Mesothelial cell of epicardium (in vitro differentiated cells): ENCODE measurements at places on chromosomes 6 and 20.

DNA sequence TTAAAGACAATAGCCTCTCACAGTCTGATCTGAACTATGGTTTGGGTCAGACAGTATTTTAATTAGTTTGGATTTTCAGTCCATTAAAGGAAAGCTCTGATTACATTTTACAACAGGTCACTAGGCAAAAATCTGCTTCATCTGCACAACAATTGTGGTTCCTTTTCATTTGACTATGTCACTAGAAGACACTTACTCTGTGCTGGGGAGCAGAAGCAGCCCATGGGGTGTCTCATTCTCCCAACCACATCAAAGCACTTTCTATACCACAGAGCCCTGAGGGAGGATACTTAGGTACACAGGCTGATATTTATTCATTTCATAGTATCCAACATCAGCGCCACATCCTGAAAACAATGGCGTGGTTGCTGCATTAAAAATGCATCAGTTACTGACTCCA is 36.6 kb upstream of the HDAC2 start:
- DNase-seq, result no peak
- peaks cover 18% of the 10 kb centered on the region for H3K36me3 ChIP-seq
- H3K4me1 ChIP-seq, result peaks cover 50% of the 10 kb centered on the region
- peak overlapping the region; percentile 53 for H3K4me3 ChIP-seq

GRCh38 chr6:71334768-71335167 is 46.2 kb downstream of the OGFRL1 start:
- H3K4me1 ChIP-seq, result no peaks in the 10 kb centered on the region
- no peak overlapping the region for H3K27ac ChIP-seq
- H3K36me3 ChIP-seq, result peaks cover 9% of the 10 kb centered on the region

GRCh38 chr6:38525888-38526287 is 113.8 kb downstream of the BTBD9 start:
- H3K27ac ChIP-seq, result no peak overlapping the region
- H3K36me3 ChIP-seq, result peaks cover 33% of the 10 kb centered on the region
- DNase-seq, result no peak
- H3K4me3 ChIP-seq, result no peak overlapping the region
- no peaks in the 10 kb centered on the region for H3K4me1 ChIP-seq

DNA sequence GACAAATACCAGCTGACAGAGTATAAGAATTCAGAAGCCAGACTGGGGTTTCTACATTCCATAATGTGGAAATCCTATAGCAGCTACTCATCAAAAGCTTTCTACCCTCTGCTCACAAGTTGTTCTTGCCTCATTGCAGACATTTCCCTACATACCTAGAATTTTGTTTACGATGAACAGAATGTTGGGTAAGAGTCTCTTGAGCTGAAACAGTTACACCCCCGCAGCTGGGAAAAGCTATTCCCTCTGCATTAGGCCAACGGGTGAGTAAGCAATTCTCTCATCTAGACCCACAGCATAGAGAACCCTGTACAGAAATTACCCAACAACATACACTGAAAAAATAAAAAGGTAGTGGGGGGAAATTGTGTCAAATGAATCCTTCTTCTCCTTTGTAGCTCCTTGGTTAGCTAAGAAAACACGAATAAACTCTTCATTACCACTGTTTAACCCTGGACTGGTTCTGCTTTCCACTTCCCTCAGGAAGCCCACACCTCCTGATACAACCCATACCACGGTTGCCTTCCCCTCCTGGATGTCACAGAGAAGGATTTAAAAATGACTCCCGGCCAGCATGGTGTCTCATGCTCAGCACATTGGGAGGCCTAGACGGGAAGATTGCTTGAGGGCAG is 215.0 kb upstream of the SHLD1 start:
- DNase-seq, result no peak
- H3K27ac ChIP-seq, result peak overlapping the region; percentile 70
- H3K4me3 ChIP-seq, result no peak overlapping the region
- peaks cover 7% of the 10 kb centered on the region for H3K4me1 ChIP-seq
- H3K36me3 ChIP-seq, result peaks cover 2% of the 10 kb centered on the region

DNA sequence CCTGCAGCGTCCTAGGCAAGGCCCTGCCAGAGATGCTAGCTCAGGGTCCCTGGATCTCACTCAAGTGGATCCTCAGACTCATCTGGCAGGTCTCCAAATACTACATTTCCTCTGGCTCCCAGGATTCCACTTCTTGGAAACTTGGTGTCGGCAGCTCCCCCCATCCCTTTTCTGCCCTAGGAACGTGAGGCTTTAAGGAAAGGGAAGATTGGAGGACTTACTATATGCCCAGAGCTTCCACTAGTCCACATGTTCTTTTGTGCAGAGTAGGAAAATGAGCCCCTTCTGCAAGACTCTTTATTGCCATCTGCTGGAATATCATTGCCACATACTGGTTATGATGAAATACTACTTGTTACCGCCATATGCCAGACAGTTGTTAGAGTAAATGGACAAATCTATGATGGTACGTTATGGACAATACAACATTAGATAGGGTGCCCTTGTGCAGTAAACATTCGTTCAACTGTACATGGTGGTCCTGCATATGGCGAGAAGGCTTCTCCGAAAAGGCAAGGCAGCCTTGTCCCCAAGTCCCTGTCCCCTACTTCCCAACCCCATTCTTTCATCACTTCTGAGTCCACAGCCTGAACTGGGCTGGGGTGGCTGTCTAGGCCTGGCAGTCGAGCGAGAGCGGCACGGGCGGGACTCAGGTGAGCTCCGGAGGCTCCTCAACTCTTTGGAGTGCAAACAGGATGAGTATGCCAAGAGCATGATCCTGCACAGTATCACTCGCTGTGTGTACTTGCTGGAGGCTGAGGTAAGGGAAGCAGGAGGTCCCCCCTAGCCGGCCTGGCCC is 780 bp downstream of the ARMC12 start:
- no peak overlapping the region for H3K27ac ChIP-seq
- DNase-seq, result no peak
- H3K36me3 ChIP-seq, result no peaks in the 10 kb centered on the region
- no peaks in the 10 kb centered on the region for H3K27me3 ChIP-seq
- H3K4me3 ChIP-seq, result no peak overlapping the region

DNA sequence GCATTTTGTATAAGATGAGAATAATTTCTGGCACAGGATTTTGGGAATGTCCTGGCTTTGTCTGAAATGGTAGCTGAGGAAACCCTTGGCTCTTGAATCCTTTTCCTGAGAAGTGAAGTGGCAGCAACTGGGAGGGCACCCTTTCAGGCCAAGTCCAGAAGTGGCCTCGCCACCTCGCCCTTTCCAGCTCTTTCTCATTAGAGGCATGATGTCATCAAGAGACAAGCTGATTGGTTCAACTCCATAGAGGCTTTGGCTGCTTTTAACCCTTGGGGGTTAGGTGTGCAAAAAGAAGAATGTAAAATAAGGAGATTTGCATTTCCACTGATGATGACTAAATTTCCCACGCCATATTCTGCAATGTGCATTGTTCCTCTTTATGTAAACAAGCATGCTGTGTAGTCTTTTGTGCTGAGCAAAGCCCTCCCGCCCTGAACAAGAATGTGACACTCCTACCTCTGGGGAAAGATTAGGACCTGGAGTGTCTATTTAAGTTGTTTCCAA is 116.5 kb downstream of the TCP11 start:
- H3K27me3 ChIP-seq, result no peaks in the 10 kb centered on the region
- no peak overlapping the region for H3K4me3 ChIP-seq
- DNase-seq, result no peak
- H3K36me3 ChIP-seq, result peaks cover 5% of the 10 kb centered on the region
- peaks cover 36% of the 10 kb centered on the region for H3K4me1 ChIP-seq

GRCh38 chr6:53399027-53399344 is 50.2 kb upstream of the ELOVL5 start:
- H3K36me3 ChIP-seq, result no peaks in the 10 kb centered on the region
- peaks cover 4% of the 10 kb centered on the region for H3K27me3 ChIP-seq
- H3K27ac ChIP-seq, result no peak overlapping the region
- H3K4me3 ChIP-seq, result no peak overlapping the region
- no peaks in the 10 kb centered on the region for H3K4me1 ChIP-seq
- no peak for DNase-seq

DNA sequence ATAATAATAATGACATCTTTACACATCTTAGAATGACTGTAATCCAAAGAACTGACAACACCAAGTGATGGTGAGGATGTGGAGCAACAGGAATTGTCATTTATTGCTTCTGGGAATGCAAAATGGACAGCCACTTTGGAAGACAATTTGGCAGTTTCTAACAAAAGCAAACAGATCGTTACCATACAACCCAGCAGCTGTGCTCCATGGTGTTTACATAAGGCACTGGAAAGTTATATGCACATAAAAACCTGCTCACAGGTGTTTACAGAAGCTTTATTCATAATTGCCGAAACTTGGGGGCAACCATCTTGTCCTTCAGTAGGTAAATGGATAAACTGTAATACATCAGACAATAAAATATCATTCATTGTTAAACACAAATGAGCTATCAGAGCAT is 18.3 kb upstream of the ASF1A start:
- H3K27me3 ChIP-seq, result no peaks in the 10 kb centered on the region
- DNase-seq, result no peak
- peaks cover 2% of the 10 kb centered on the region for H3K4me1 ChIP-seq
- peaks cover 16% of the 10 kb centered on the region for H3K36me3 ChIP-seq

DNA sequence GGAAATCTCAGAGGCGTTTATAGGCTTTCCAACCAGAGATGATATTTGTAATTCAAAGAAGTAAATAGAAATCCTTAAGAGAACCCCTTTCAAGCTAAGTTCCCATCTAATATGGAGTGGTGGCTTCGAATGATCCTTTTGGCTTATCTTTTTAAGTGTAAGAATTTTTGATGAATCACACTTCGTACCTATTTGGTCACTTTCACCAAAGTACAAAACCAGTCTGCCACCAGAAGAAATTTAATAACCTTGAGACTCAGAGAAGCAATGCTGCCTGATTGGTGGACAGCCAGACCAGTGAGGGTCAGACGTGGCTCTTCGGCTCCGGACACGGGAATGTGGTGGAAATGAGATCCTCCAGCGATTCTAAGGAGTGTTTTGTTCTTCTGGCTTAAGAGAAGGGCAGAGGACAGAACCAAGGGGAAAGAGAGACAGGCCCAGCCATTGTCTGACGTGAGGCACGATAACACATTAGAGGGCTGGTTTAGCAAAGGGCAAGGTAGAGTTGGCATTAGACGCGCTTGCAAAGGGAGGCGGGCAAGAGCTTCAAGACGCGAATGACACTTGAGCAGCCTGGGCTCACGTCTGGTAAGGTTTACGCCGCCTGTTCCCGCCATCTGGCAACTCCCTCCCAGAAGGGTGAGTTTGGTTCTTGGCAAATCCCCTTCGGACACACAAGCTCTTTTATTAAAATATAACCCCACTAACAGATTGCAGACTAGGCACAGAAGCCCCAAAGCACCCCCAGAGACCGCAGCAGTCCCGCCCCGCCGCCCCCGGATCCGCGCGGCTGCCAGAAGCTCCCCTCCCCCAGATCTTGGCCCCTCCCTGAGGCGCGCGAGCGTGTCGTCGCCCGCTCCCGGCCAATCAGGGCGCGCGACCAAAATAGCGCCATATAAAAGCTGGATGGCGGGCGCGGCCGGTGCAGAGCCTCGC is 50.0 kb upstream of the EZR start:
- H3K36me3 ChIP-seq, result no peaks in the 10 kb centered on the region
- no peaks in the 10 kb centered on the region for H3K27me3 ChIP-seq
- H3K4me3 ChIP-seq, result peak overlapping the region; percentile 72
- H3K4me1 ChIP-seq, result peaks cover 42% of the 10 kb centered on the region

DNA sequence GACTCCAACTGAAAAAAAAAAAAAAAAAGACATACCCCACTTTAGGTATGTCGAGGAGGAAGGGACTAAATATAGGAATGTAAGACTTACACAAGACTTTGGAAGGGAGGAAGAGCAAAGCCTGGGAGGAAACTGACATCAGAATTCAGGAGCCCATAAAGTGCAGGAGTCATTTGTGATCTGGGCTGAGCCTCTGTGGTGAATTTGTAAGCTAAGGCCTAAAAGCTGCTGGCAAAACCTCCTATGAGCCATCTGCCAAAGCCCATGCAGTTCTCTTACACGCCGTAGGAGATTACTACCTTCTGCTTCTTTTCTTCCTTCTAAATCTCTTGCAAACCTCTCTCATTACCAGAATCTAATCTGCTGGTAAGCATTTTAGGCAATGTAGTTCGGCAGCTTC is 52.0 kb upstream of the THEMIS start:
- no peaks in the 10 kb centered on the region for H3K4me1 ChIP-seq
- no peaks in the 10 kb centered on the region for H3K36me3 ChIP-seq
- no peak overlapping the region for H3K27ac ChIP-seq
- no peak for DNase-seq
- H3K27me3 ChIP-seq, result no peaks in the 10 kb centered on the region

GRCh38 chr20:21453690-21454089 is 56.4 kb upstream of the NKX2-4 start:
- no peak overlapping the region for H3K27ac ChIP-seq
- peaks cover 53% of the 10 kb centered on the region for H3K27me3 ChIP-seq
- DNase-seq, result no peak
- no peaks in the 10 kb centered on the region for H3K36me3 ChIP-seq

DNA sequence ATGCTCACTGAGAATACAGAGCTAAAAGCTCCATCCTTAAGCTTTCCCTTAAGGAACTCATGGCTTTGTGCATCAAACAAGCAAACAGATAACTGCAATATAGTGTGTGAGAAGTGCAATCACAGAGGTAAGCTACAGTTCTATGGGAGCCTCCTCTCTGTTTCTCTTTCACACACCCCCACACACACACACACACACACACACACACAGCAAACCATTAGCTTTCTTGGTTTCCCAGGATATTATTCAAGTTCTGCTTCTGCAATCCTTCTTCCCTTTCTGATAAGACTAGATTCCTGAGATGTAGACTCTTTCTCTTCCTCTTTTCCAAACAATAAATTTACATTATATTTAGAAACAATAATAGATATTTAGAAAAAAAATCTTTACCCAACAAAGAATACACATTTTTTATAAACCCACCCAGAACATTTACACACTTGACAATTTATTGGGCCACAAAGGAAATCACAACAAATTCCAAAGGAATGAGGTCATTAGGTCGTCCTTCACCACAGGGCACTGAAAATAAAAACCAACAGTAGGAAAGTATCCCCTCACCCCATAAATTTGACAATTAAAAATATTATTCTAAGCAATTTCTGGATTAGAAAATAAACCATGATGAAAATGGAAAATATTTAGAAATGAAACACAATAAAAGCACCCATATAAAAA is 9.3 kb upstream of the GFOD1 start:
- no peak for DNase-seq
- H3K4me3 ChIP-seq, result no peak overlapping the region
- H3K27ac ChIP-seq, result peak overlapping the region; percentile 25
- peaks cover 5% of the 10 kb centered on the region for H3K4me1 ChIP-seq
- no peaks in the 10 kb centered on the region for H3K36me3 ChIP-seq

- no peak for DNase-seq
- H3K4me1 ChIP-seq, result peaks cover 4% of the 10 kb centered on the region
- no peak overlapping the region for H3K27ac ChIP-seq
Measured at GRCh38 chr20:50494428-50494827, 15.8 kb upstream of the PTPN1 start.

DNA sequence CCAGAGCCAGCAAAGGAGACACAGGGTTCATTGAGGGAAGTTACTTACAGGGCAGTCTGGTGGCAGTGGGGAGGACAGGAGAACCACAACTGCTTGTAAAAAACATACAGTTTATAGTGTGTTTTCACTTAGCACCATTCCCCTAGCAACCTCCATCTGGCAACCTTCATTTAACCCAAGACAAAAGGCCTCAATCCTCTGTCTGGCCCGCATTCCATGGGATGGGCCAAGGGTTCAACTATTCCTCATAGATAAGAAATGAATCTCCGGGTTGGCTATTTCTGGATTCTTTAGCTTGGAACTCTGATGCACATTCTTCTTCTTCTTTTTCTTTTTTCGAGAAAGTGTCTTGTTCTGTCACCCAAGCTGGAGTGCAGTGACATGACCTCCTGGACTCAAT is 26.3 kb upstream of the FYN start:
- peaks cover 11% of the 10 kb centered on the region for H3K4me1 ChIP-seq
- H3K27me3 ChIP-seq, result peaks cover 4% of the 10 kb centered on the region
- no peaks in the 10 kb centered on the region for H3K36me3 ChIP-seq
- no peak overlapping the region for H3K4me3 ChIP-seq
- H3K27ac ChIP-seq, result no peak overlapping the region
- DNase-seq, result no peak
